Activated CD4-positive, alpha-beta T cell treated with anti-CD3 and anti-CD28 coated beads, Interleukin-10, Interleukin-2, amounts not matched to agents 100 ng/mL and 50 ng/mL, durations not matched to agents 16 hours and 8 hours (primary cell): ENCODE measurements at places on chromosomes 6 and 20.

DNA sequence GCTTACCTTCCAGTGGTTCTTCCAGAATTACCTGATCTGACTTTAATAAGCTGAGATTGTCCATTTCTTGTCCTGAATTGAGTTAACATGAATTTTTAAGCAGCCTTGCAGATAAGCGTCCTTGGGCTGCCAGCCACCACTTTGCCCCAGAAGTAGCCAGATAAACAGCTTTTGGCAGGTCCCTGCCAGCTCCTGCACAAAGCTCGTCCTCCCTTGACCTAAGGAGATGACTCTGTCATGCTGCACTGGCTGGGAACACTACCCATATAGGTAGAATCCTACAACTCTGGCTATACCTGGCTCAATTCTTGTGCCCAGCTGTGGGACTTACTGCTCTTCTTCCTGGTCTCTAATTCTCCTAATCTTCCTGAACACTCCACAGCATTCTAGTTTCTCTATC, 39.6 kb upstream of the AAR2 start:
- DNase-seq = no peak

DNA sequence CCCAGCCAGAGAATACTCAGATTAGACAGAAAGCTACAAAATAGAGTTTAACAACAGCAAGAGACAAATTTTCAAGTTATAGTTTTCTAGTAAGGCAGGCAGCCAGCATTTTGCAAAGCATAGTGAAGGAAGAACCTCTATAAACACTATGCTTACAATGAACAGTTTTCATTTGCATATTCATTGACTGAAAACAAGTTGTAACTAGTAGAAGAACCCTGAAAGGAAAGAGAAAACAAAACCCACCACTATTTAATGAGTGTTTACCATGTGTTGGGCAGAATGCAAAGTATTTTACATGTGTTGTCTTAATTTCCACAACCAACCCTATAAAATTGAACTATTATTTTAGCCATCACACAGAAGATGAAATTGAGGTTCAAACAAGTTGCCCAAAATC, 196.1 kb downstream of the UBE3D start:
- DNase-seq = no peak

DNA sequence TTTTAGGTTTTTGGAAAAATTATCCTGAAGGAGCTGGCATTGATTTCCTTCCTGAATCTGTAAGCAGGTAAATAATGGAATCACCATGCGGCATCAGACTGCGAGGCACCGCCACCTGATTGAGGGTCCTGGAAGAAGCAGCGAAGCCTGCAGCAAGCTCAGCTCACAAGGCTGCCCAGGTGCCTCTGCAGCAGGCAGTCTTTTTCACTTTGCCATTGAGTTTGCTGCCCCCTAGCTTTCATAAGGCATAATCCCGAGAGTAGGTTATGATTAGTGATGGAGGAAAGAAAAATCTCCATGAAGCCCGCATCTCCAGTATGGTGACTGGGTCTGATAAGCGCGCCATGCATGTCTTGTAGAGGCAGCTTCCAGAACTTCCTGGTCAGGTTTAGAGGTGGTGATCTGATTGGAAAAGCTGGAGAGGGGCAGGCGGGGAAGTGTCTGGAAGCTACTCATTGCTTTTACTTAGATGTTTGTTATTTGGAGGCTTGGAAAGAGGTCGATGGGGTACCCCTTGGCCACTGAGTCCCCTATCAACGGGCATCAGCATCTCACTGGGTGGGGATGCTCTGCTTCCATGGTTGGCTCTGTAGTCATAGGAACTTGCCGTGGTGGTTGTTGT, 26.7 kb downstream of the IYD start:
- DNase-seq = peak; percentile 68

- peak; percentile 86 for DNase-seq
These were observed 75.2 kb downstream of the OR2B2 start for GRCh38 chr6:27836783-27837624.

DNA sequence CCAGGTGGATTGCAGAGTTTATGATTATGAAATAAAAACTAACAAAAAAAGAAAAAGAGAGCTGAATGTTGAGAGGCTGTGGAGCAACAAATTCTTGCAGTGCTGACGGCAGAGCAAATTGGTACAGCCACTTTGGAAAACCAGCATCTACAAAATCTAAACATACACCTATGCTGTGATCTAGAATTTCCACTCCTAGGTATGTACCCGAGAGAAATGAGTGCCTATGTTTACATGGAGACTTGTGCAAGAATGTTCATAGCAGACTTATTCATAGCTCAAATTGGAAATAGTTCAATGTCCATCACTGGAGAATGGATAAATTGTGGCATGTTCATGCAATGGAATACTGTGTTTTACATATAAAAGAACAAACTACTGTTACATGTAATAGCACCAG, 3.0 kb upstream of the BLCAP start:
- DNase-seq = no peak

DNA sequence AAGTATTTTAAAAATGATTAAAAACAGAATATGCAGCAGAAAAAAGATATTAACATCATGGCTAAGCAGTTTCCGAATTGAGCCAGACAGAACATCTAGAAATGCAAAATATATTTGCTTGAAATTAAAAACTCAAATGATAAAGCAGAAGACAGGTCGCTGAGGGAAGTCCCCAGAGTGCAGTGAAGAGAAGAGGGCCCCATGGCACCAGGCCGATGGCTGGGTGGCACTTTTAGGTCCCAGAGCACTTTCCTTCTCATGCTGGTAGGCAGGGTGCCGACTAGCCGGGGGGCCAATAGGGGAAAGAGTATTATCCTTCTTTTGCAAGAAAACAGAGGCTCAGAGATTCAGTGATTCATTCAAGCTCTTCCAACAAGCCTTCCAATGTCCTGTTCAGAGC, 58.9 kb downstream of the MYH7B start:
- DNase-seq = no peak

- no peak for DNase-seq
These were observed 74.4 kb upstream of the FBXL4 start for GRCh38 chr6:99022039-99022609.

- DNase-seq = no peak
These were observed 42.4 kb upstream of the ECHDC1 start for GRCh38 chr6:127385668-127386430.
